ENCODE measurements at places on chromosomes 3 and 15.

- no peak for DNase-seq
Measured at GRCh38 chr3:18252578-18252977, 172.6 kb downstream of the SATB1 start.

- DNase-seq: no peak
Measured at GRCh38 chr15:85778107-85778776, 16.5 kb downstream of the KLHL25 start.

GRCh38 chr3:18389108-18389733 lies 35.9 kb downstream of the SATB1 start:
- no peak for DNase-seq

DNA sequence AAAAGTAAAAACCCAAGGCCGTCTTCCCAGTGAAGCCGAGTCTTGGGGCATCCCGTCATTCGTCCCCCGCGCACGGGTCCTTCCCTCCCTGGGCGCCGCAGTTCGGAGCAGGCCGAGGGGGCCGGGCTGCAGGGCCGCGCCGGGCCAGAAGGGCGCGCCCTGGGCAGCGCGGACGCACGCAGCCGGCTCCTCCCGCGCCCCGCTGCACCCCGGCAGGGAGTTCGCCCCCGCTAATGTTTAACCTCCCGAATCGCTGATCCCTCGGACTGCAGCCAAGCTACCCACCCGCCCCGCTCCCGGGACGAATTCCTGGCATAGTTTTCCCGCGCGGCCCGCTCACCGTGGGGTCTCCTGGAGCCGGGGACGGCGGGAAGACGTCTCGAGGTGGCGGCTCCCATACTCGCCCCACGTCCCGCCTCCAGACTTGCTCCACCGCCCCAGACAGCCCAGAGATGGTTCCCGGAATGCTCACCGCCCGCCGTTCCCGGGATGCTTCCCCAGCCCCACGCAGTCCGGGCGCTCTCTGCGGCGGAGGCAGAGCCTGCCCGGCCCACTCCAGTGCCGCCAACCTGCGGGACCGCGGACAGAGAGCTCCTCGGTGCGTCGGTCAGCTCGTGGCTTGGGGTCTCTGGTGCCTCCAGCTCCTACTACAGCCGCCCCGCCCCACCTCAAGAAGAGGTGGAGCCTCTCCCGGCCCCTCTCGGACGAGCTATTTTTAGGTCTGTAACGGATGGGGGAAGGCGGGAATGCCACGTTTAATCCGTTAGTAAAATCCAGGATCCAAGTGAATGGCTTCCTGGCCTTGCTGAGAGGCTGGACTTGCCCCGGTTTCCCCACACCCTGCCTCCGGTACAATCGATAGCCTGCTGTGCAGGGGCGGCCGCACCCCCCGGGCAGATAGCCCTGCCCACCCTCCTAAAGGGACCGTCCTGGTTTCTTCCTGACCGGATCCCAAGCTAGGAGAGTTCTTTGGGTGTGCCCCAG lies at the start of gene DZIP1L:
DZIP1L (minus strand) TSS at position 621 of the 984 bp plus-strand sequence. CDS start 11,637 bp downstream, outside the sequence.
- DNase-seq: peak; percentile 20

DNA sequence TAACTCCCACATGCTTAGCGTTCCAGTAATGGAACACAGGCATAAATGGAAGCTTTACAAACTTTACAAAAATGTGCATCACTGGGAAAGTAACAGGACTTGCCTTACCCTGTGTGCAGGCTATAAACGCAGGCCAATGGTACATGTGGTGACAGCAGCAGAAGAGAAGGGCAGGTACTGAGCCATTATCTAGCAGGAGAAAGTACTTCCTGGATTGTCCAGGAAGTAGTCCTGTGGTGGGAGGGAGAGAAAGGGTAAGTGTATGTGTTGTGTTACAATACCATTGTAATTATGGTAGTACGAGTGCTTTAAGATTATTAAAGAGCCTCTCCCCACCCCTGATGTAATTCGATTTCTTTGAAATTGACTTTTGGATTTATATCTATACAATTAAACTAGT lies 5.3 kb downstream of the ATP1B3 start:
- no peak for DNase-seq

- no peak for DNase-seq
Measured at GRCh38 chr3:22734756-22735155, 468.4 kb upstream of the UBE2E2 start.

GRCh38 chr3:182041668-182042291 lies 330.1 kb downstream of the SOX2 start:
- DNase-seq: no peak

- DNase-seq: no peak
Measured at GRCh38 chr3:104257486-104257885, 1109.2 kb upstream of the ALCAM start.

DNA sequence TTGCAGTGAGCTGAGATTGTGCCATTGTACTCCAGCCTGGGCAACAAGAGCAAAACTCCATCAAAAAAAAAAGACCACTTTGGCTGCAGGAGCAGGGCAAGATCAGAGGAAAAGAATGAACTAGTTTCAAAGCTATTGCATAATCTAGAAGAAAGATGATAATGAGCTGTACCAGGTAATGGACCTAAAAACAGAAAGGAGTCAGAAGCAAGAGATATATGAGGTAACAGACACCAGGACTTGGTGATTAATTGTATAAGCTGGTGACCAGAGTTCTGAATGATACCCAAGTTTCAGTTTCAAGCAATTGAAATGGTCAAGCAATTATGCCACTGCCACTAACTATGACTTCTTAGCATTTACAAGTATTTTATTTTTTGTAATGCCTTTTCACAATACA lies 2.9 kb downstream of the POLQ start:
- no peak for DNase-seq

DNA sequence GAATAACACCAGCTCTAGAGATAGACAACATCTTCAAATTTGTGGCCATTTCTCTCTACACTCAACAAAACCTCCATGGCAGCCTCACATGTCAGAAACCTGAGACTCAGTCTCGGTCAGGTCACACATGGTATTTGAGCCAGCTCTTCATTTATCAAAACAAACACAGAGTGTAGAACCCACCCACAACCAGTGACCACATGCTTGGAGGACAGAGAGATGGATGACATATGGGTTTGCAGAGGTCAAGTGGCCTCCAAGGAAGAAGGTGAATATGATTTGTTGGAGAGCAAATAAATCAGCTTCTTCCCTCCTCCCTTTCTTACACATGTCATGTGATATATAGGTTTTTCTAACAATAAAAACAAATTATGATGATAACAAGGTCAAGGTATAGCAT lies 278.1 kb upstream of the LRTM1 start:
- no peak for DNase-seq

DNA sequence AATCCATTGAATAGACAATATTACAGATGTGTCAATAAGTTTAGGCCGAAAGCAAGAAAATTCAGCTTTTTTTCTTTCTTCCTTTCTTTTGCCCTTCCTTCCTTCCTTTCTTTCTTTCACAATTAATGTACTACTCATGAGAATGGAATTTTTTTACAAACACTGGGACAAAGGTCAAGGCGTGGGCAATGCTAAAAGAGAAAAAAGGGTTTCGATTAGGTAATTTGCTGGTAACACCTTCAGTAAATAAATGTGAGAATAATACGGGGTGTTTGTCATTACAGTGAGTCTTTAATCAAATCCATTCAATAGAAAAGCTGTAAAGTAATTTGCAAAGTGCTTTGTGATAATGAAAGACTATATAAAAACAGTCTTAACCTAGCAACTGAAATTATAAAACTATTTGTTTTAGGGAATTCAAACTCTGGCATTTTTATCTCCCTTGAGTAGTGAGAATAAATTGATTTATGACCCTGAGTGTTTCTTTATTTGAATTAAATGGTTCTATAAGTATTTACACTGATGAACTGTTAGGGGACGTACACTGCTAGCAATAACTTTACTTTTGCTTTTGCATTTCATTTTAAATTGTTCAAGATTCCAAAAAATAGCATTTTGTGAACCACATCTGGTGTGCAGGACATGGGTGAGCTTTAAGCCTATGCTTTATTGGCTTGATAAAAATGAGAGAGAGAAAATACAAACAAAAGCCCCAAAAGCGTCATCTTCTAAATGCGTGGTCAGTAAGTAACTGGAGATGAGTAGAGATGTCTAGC lies 104.2 kb upstream of the THRB start:
- DNase-seq: no peak

- DNase-seq: no peak
Measured at GRCh38 chr15:80533790-80534333, 129.7 kb downstream of the ARNT2 start.

DNA sequence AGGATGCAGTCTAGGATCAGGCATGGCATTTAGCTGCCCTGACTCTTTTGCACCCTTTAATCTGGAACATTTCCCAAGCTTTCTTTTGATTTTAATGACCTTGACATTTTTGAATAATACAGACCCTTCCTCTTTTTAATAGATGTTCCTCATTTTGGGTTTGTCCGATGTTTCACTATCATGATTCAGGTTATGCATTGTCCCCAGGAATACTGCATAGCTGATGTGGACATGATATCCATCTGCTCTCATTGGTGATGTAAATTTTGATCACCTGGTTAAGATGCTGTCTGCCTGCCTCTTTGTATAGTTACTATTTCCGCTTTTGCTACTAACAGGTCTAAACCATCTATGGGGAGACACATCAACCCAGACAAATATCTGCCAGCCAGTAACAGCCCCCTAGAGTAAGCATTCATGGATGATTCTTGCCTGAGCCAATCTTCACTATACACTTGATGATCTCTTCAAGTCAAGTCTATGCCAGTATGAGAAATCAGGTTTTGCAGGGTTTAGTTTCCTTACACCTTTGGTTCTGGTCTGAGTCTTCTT lies 50.6 kb upstream of the ULK4 start:
- no peak for DNase-seq

- DNase-seq: no peak
Measured at GRCh38 chr3:100075851-100076730, 38.2 kb downstream of the FILIP1L start.
